ENCODE measurements at places on chromosomes 7 and 10.

- DNase-seq, result no peak
Measured at GRCh38 chr7:50298811-50299562, 5.5 kb upstream of the IKZF1 start.

DNA sequence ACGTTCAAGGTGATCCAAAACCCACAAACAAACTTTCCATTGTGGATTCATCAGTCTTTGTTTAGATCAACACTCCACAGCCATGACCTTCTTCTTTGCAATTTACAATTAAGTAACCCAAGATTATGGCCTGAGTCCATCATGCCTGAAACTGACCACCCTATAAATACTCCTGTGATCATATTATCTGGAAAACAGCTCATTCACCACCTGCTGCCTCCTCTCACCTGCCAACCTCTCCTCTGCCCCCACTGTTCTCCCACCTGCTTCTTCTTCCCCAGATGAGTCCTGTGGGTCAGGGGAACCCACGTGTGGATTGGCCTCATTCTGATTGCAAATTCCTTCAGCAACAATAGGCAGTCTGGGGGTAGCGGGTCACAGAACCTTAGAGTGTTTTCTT lies 81.4 kb downstream of the ABLIM1 start:
- DNase-seq, result no peak

DNA sequence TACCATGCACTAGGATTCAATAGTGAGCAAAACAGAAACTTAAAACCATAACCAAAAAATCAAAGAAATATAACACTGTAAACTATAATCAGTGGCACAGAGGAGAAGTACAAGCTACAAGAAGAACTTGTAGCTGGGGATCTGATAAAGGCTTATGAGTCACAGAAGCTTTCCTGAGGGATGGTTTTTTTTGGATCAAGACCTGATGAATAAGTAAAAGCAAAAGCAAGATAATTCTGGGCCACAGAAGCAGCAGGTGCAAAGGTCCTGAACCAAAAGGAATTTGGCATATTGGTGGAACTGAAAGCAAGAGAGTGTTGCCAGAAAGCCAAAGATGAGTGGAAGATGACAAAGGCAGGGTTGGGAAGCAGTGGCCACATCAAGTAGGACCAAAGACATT lies 37.4 kb upstream of the BET1 start:
- DNase-seq, result no peak

GRCh38 chr10:75202321-75203045 lies 8.1 kb upstream of the VDAC2 start:
- no peak for DNase-seq

DNA sequence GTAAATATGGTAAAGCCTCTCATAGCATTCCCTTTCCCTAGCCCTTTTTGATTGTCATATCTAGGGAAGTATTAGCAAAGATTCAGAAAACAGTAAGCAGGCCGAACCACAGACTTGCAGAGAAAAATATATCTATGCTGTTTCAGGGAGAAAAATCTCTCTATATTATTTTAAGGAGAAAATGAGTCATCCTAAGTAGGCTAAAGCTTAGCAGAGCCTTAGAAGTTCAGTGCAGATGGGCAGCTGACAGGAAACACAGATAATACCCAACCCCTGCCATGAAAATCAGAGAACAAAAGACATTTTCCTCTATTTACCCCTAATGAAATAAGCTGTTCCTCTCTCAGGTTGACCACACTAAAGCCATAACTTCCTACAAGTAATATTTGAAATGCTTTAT lies 16.5 kb downstream of the C1QL3 start:
- no peak for DNase-seq

DNA sequence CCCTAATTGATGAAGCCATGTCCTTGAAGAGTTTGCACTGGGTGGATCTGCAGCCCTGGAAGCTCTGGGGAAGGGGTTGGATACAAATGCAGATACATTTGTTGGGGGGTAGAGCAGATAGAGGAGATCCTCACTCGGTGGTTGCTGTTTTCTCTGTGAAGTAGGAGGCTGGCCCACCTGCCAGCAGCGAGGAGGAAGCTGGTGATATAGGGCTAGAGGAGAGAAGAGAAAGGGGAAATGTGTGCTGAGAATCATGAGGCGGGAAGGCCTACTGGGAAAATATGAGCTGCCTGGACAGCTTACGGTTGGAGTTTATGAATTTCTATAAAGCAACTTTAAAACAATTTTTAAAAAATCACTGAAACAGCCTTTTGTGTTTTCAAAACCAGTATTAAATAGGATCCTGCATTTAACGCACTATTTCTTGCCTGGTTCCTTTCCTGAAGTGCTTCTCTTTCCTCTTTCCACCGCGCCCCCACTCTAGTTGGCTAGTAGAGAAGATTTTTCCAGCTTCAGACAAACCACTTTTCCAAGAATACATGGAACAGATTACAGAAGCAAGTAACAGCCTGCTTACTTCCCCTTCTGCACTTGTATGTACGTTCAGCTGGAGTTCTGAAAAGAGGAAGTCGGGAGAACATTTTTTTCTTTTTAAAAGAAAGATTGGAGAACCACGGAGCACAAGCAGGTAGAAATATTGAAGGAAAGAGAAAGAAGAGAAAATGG lies 100.6 kb upstream of the GLCCI1 start:
- no peak for DNase-seq

DNA sequence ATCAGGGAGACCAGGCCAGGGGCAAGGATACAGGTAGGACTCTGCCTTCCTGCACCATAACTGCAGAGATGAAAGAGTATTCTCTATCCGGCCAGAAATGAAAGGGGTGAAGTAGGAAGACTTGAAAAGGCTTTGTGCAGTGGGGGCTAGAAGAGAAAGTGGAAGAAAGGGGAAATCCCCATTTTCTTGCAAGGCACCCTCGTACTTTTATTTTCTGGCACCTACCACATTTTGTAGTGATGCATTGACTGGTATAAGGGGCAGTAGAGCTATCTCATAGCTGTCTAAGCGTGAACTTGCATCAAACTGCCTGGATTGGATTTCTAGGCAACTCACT lies 752 bp upstream of the CAMK2G start:
- DNase-seq, result no peak

DNA sequence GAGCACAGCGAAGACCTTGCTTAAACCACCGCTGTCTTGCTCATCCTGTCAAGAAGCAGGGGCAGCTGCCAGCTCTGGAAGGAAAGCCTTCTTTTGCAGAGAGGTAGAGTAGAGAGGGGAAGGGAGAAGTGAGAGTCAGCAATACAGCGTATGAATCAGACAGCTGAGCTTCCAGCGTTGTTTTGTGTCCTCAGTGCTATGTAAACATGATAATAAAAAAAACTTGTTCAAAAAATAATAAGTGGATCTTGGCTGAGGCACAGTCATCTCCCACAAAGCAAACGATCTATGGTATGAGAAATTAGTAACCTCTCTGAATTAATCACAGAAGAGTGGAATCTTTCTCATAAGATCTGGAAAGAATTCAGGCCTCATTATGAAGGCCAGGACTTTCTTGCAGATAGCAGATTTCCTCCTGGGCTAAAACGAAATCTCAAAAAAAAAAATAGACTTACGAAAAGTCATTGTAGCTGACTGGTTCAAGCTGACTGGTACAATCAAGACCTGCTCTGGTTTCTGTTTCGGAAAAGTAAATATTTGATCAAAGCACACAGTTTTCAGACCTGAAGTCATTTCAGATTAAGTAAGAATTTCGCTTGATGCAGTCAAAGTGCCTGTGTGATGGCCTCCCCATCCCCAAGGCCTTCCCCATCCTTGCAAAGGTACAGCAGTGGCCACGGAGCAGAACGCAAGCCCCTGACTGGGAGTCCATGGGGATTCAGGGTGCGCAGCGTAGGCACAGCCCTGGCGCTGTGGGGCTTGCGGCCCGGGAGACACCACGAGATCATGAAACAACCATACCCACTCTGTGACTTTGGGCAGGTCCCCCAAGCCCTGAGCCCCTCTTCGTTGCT lies 29.4 kb downstream of the CHST15 start:
- DNase-seq, result no peak

DNA sequence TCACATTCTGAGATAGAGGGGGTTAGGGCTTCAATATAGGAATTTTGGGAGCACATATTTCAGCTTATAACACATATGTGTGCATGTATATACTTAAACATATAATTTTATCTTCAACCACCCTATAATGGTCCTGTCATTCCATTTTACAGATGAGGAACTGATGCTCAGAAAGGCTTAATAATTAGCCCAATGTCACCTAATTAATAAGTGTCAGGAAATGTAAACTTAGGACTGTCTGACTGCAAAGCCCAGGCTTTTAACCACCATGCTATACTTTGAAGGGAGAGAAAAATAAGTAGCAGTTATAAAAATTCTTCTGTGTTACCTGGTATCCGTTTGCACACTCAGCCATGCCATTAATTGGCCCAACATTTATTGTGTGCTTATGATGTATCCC lies 172.6 kb downstream of the SKIDA1 start:
- no peak for DNase-seq

DNA sequence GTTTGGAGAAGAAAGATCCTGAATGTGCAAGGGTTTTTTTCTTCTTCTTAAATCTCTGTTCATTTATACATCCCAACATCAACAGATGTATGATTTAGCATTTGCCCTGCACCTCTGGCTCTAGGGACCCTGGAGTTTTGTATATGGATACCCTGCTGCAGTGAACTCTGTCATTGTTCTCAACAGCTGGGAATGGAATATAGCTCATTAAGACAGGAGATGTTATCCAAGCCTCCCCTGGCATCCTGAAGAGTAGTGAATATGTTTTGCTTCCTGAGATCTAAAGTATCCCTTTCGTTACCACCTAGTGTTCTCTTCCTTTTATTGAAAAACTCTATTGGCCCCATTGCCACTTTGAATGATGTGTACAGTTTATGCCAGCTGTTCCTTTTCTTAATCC lies 275.9 kb downstream of the EXOC4 start:
- DNase-seq, result no peak

- no peak for DNase-seq
Measured at GRCh38 chr10:69479240-69480067, 28.2 kb downstream of the TSPAN15 start.

All from vagina (tissue), 2 donors.